ENCODE measurements at places on chromosomes 1 and 21.

- no peak for DNase-seq
These were observed 10.2 kb downstream of the SH3BP5L start for GRCh38 chr1:248815407-248816034.

GRCh38 chr1:165842671-165843129 is 15.3 kb downstream of the UCK2 start:
- DNase-seq = peak; percentile 19

DNA sequence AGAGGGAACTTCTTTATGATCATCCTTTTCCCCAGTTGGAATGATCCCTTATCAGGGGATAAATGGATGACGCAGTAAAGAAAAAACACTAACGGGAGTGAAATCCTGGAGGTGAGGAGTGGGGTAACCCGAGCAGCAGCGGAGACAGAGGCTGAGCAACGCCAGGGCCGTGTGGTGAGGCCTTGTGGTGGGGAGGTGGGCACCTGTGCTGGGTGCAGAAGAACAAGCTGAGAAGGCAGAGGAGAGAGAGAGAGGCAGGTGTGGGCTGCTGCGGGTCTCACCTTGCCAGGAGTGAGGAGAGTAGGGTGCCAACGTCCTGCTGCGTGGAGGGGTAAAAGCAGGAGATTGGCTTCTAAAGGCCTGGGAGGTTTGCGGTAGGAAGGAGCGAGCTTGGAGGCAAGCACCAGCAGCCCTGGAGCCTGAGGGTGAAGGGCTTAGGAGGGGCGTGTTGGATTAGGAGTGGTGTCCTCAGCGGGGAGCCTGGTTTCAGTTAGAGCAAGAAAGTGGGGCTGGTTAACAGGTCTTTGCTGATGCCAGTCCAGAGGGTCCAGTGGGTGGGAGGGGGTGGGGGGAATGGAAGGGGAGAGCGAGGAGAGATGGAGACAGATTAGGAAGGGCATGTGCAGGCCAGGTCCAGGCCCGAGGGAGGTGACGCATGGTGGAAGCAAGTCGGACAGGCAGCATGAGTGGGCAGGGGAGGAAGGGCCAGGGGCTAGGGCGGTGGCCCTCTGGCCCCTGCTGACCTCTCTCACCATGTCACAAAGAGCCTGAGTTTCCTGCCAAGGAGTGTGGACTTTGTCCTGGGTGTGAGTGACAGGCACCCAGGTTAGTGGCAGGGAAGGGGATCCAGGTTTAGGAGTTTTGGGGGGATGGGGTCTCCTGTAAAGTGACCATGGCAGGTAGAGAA is 36.7 kb upstream of the LHX4 start:
- DNase-seq = no peak

DNA sequence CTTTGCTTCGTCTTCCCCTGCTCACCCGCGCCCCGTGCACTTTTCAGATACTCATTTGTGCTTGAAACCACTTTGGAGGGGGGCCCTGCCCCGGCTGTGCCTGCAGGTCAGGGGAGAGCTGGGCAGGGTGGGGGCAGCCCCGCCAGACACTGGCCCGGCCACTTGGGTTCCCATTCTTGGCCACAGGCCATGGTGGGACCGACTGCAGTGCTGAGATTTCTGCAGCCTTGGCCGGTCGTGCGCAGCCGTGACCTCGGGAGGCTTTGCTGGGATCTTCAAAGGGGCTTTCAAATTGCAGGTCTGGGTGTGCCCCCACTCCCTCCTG is 54.5 kb upstream of the TTC34 start:
- DNase-seq = no peak

DNA sequence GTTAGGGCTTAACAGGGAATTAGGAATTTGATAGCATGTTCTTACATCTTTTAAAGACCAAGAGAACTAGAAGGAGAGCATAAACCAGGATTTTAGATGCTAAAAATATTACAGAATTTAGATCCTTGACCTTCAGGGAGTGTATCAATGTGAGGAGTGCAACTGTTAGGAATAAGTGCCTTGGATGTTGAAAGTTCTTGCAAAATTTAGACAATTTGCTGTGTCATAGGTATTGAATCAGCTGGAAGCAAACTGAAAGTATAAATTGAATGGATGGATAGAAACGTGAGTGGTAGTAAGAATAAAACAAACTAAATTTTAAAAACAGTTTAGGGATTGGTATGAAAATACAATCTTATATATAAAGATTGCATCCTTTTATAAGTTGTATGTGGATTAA is 27.7 kb downstream of the PPP1R12B start:
- no peak for DNase-seq

DNA sequence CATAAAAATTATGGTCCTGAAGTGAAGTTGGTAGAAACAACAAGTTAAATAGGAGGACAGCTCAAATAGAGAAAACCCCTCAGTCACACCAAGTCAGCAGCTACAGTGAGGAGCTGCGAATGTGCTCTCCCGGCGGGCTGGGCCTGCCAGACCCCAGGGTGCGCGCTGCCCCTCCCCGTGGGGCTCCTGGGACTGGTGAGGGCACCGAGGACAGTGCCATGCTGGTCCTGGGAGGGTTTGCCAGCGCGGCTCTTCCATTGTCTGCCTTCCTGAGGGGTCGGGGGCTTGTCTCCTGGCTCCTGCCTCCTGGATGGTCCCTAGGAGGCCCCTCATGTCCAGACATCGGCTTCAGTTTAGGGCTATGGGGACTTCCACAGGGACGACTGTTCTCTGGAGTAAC is 121.8 kb downstream of the PCBP3 start:
- no peak for DNase-seq

DNA sequence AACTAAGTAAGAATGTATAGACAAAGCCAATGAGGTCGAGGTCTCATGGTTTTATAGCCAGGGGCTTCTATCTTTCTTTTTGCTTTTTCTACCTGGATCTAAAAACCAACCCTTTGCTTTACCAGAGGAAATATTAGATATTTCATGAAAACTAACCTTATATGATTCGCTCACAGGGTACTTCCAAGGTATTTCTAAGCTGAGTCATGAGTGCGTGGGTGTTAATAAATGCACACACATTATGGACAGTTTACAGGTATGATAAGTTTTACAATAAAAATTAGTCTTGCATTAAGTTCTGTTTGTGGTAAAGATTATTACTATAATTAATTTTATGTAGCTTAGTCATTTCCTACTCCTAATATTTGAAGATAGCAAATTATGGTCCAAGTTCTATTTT is 217.2 kb downstream of the CHRM3 start:
- no peak for DNase-seq

DNA sequence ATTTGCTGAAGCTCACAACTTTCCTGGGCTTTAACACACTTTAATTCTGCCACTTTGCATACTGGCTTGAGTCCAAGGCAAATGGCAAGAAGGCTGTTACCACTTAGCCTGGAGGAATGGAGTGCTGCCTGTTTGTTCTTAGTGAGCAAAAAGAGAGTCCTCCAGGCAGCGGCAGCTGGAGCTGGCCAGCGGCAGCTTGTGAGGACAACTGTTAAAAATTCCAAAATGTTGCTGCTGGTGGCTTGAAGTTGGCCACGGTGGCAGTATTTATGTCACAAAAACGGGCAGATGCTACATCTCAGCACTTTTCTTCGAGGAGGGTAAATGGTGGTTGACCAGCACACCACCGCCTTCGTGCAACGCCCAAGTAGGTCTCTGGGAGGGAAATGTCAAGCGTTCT is 27.3 kb downstream of the STPG1 start:
- DNase-seq = no peak

- DNase-seq = no peak
These were observed 9.1 kb downstream of the MNDA start for GRCh38 chr1:158840236-158840635.

DNA sequence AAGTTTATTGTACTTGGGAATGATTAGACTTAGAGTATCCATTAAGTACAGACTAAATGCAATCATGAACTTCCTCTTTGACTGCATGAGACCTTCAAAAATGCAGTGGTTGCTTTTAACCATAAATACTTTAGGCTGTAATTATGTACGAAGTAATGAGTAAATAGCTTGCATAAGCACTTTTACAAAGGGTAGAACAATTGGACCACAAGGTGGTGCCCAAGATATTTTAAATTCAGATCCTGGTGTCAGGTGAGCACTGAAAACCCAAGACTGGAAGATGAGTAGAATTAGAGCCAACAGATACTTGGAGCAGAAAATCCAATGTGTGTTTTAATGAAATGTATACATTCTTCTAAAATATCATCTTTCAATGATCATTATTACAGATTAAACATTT is 43.4 kb upstream of the RHOU start:
- DNase-seq = peak; percentile 44

DNA sequence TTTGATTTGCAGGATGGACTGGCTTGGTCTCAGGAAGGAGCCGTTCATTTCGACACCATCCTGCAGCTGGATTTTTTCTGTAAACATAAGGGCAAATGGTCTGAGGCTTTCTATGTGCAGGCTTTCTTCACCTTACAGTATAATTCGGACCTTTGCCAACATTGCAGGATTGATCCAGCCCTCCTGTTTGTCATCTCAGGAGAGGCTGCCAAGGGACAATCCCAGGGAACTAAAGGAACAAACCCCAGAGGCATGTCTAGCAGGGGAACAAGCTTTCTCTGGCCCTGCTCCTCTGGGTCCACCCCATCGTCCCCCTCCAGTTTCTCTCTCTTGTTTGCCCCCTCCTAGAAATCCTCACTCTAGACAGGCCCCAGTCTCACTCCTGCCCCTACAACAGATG is 24.8 kb upstream of the GBP6 start:
- DNase-seq = no peak

GRCh38 chr1:18155881-18156385 is 48.3 kb downstream of the IGSF21 start:
- DNase-seq = no peak

GRCh38 chr1:7671676-7672075 is 99.4 kb upstream of the VAMP3 start:
- DNase-seq = no peak

DNA sequence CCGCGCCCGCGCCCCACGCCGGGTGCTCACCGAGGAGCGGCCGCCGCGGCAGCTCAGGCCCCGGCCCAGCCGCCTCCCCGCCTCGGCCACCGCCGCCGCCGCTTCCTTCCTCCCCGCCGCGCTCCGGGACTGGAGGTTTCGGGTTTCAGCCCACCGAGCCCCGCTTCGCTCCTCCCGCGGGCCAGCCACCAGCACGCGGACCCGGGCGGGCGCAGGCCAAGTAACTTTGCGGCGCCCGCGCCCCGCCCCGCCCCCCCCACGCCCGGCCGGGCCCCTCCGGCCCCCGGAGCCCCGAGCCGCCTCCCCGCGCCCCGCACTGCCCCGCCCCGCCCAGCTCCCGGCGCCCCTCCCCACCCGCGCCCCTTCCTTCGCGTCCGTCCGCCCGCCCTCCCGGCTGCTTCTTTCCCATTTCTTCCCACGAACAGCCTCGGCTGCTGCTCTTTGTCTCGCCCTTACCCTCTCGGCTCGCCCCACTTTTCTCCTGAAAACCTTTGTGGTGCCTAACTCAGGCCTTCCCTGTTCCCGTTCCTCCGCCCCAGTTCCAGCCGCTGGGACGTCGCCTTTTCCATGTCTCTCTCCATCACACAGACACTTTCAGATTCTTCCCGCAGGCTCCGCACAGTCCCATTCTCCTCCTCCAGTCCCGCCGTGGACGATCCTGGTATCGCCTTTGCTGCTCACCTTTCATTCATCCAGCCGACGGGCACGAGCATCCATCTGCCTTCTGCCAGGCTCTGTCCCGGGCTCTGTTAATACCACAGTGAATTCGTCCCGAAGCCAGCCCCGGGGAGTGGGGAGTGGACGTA is at the start of gene GPR161:
Gene GPR161 (minus strand): TSS at position 222 of the 806 bp plus-strand sequence. CDS start 32,080 bp downstream, outside the sequence.
- DNase-seq = no peak

- no peak for DNase-seq
These were observed 135.9 kb downstream of the ACBD6 start for GRCh38 chr1:180366371-180367068.

DNA sequence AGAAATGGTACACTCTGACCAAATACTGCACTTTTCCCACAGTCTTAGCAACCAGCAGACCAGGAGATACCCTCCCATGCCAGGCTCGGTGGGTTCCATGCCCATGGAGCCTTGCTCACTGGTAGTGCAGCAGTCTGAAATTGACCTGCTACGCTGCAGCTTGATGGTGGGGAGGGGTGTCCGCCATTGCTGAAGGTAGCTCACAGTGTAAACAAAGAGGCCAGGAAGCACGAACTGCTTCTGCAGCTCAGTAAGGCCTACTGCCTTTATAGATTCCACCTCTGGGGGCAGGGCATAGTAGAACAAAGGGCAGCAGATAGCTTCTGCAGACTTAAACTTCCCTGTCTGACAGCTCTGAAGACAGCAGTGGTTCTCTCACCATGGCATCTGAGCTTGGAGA is 12.3 kb upstream of the IFI44L start:
- no peak for DNase-seq

DNA sequence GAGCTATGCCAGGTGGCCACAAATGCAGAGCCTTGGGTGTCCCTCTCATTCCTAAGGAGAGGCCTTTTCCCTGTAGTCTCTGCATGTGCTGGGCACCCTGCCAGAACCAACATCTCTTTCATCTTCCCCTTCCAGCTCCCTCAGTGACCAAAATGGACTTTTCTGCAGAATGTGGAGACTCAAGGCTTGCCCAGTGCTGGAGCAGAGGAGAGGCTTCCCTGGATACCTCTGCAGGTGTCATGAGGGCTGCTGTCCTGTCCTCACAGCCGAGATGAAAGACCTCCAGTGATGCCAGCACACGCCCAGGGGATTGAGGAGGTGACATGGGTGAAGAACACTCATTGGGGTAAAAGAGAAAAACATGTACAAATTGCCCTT is 347.0 kb upstream of the AJAP1 start:
- DNase-seq = no peak

DNA sequence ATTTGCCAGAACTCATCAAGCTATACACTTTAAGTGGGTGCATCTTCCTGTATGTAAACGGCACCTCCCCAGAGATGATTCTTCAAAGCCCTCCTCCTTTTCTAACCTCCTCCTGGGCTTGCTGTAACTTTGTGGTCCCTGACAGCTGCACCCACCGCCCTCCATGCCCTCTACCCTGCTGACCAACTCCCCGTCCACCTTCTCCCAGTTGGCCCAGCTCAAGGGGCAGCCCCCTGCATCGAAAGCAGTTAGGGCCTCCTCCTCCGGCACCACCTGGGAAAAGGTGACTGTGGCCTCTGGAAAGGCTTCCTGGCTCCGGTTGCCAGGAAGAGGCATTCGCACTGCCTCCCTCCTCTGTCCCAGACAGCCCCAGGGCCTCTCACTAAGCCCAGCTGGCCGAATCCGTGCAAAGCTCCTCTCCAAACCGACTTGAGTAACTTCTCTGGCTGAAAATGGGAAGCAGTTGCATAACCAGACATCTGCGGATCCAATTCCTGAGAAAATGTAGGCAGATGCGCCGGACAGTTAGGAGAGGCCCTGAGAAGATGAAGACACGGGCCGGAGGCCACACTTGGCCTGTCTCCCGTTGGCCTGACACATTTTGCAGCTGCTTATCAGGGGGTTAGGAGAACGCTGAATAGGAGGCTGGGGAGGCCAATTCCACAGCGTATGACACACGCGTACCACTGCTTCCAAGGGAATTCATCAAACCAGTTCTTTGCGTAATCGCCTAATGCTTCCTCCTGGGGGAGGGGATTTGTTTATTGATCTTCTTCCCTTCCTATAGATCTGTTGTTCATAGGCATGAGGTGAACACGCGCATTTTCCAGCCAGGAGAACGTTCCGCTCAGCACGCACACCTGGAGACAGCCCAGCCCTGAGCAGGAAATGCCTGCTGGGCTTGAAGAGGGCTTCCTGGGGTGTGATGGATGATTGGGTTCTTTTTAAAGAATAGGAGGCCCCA is 48.7 kb upstream of the COL6A2 start:
- no peak for DNase-seq

- no peak for DNase-seq
These were observed 18.9 kb downstream of the PLCH2 start for GRCh38 chr1:2495026-2495425.
